ENCODE measurements at places on chromosomes 12 and 14.

- DNase-seq = no peak
These were observed 27.6 kb upstream of the ARHGAP5 start for GRCh38 chr14:32049361-32050088.

DNA sequence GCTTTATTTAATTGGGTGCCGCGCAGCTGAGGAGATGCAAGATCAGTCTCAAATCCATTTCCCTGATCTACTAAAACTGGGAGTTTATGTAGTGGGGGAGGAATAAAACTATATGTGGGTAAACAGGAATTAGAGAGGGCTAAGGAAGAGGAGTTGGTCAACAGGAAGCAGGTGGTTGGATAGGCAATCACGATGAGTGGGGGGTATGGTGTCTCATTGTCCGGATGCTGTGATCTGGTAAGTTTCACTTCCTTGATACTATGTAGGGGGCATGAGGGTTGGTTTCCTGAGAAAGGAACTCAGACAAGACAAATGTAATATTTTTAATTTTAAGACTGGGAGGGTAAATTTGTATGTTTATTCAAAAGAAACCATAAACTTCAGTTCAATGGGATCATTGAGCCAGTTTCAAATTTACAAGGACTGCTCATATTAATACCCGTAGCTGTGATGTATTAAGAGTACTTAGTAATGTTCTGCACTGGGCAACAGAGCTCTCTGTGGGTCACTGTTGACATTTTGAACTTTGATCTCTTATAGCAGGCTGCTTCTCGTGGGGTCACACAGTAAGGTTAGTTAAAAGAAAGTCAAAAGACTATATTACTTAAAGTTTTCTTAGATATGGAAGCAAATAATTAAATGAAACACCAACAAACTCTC, 786.2 kb upstream of the FBXO33 start:
- DNase-seq = no peak

DNA sequence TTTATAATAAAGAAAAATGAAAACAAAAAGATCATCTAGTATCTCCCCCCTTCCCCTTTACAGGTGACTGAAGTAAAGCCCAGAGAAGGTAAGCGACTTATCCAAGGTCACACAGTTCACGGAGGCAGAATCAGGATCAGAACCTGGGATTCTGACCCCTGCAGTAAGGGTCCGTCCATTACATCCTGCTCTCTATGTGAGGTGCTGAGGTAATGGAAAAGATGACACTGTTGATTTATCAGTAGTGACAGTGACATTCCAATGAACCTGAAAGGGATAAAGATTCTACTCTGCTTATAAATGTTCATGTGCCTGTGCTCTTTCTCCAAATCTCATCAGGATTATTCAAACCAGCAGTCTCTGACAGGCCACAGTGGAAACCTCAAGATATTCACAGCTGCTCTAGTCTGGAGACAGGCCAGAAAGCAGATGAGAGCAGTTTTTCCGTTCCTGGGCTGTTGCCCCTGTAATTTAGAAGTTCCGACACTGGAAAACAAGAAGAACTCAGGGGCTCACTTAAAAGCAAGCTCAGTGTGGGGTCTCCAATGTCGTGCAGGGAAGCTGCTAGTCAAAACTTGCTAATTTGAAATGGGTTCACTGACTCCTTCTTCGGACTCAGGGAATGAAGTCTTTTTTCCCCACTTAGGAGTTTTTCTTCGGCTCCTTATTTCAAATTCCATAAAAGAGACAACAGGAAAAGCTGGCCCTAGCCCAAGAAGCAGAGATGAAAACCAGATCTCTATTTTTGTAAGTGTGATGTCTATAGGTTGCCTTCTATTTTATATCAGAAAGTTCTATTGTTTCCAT, 131.8 kb upstream of the EEA1 start:
- no peak for DNase-seq

DNA sequence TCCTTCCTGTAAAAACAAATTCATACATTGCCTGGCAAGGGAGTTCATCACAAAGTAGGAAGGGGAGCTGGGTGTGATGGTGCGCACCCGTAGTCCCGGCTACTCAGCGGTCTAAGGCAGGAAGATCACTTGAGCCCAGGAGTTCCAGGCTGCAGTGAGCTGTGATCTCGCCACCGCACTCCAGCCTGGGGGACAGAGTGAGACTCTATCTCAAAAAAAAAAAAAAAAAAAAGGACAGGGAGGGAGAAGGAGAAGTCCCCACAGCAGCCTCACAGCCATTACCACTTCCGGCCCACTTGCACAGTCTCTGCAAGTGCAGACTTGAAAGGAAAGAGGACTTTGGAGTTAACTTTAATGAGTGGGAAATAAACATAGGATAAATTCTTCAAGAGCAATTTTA, 121.0 kb downstream of the FBXL14 start:
- no peak for DNase-seq

DNA sequence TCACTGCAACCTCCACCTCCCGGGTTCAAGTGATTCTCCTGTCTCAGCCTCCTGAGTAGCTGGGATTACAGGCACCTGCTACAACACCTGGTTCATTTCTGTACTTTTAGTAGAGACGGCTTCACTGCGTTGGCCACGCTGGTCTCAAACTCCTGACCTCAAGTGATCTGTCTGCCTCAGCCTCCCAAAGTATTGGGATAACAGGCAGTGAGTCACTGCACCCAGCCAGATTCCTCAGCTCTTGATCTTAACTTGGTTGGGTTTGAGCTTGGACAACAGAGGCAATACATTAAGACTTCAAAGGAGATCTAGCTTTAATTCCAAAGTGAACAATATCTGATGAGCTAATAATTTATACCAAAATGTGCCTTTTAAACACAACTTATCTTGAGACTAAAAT, 5.6 kb downstream of the DAZAP2 start:
- DNase-seq = no peak

Data from activated naive CD4-positive, alpha-beta T cell (primary cell).